T-helper 1 cell treated with Interleukin-12 subunit alpha and Interleukin-12 subunit beta and Interleukin-4 antibody, amounts not matched to agents 30 ng/mL and 1 ng/mL, for 36 hours (primary cell): ENCODE measurements at places on chromosomes 5 and 9. TPM values are rescaled to one million over a fixed set of nuclear protein-coding genes. Genes with fewer than 3 reads are reported as not detected.

The PLAC8L1 gene
- total RNA-seq: 0.96 TPM in 1 of 2 replicates, not detected in the other

The INSL6 gene
- total RNA-seq: not detected in 2 replicates

The OLFM1 gene
- total RNA-seq: 5.3 and 6.4 TPM in 2 replicates

The SMIM23 gene
- total RNA-seq: not detected in 2 replicates

The PROB1 gene
- 5.2 TPM in 2 replicates for total RNA-seq

The WDR38 gene
- total RNA-seq: not detected in 2 replicates

The NR6A1 gene
- 0.59 and 0.81 TPM in 2 replicates for total RNA-seq

The LCN1 gene
- total RNA-seq: not detected in 2 replicates

The IFNA21 gene
- not detected in 2 replicates for total RNA-seq

The ARL14EPL gene
- not detected in 2 replicates for total RNA-seq

The CNTFR gene
- not detected in 2 replicates for total RNA-seq

The FOXD4L4 gene
- 0.20 TPM in 1 of 2 replicates, not detected in the other for total RNA-seq

The KCNIP1 gene
- total RNA-seq: not detected in 2 replicates

The CSF2 gene
- total RNA-seq: 240 and 246 TPM in 2 replicates

The ADGRV1 gene
- 0.05 TPM in 1 of 2 replicates, not detected in the other for total RNA-seq

The HSD17B3 gene
- total RNA-seq: not detected in 2 replicates

The SYK gene
- total RNA-seq: 0.07 and 0.42 TPM in 2 replicates

The CLIC3 gene
- total RNA-seq: 1.4 and 1.8 TPM in 2 replicates

The ADRB2 gene
- total RNA-seq: 0.81 and 0.90 TPM in 2 replicates

The S1PR3 gene
- total RNA-seq: 0.22 and 0.32 TPM in 2 replicates

The WWC1 gene
- total RNA-seq: not detected in 2 replicates

The CCL27 gene
- 0.39 TPM in 1 of 2 replicates, not detected in the other for total RNA-seq

The CDC20B gene
- 0.12 and 0.17 TPM in 2 replicates for total RNA-seq

The FBXO4 gene
- total RNA-seq: 14.2 and 14.4 TPM in 2 replicates

The CDC25C gene
- total RNA-seq: 7.5 and 9.1 TPM in 2 replicates

The SLC1A3 gene
- not detected in 2 replicates for total RNA-seq

The HNRNPH1 gene
- total RNA-seq: 957 and 968 TPM in 2 replicates

The TEX48 gene
- 0.91 and 1.1 TPM in 2 replicates for total RNA-seq

The DEPDC1B gene
- 28.9 and 29.5 TPM in 2 replicates for total RNA-seq

The MEGF10 gene
- total RNA-seq: 0.02 TPM in 1 of 2 replicates, not detected in the other

The TNFSF8 gene
- 171 and 182 TPM in 2 replicates for total RNA-seq

The FGD3 gene
- total RNA-seq: 129 and 133 TPM in 2 replicates

The PHF19 gene
- 207 and 213 TPM in 2 replicates for total RNA-seq

The CLTB gene
- 67.8 and 71.0 TPM in 2 replicates for total RNA-seq

The IL3 gene
- total RNA-seq: 5.0 and 6.0 TPM in 2 replicates

The LTC4S gene
- total RNA-seq: 1.7 and 2.4 TPM in 2 replicates

The LCN9 gene
- not detected in 2 replicates for total RNA-seq

The RNF208 gene
- total RNA-seq: 4.3 and 5.0 TPM in 2 replicates

The PHYHD1 gene
- total RNA-seq: 2.7 and 2.9 TPM in 2 replicates

The STKLD1 gene
- 0.39 and 1.3 TPM in 2 replicates for total RNA-seq

The ACOT12 gene
- not detected in 2 replicates for total RNA-seq

The PHF24 gene
- total RNA-seq: not detected in 2 replicates

The NEURL1B gene
- total RNA-seq: 1.3 TPM in 2 replicates

The CDKN2A gene
- 22.9 and 23.3 TPM in 2 replicates for total RNA-seq
